ENCODE measurements at places on chromosomes 5 and 9. TPM values are rescaled to one million over a fixed set of nuclear protein-coding genes. Genes with fewer than 3 reads are reported as not detected.

ARID3C gene
- not detected for total RNA-seq

SLC46A2 gene
- not detected for total RNA-seq

MARCOL gene
- total RNA-seq: not detected

PDE8B gene
- 0.03 TPM for total RNA-seq

CCDC152 gene
- 6.6 TPM for total RNA-seq

ALDH7A1 gene
- total RNA-seq: 64.3 TPM

SLC34A1 gene
- not detected for total RNA-seq

SLC1A1 gene
- total RNA-seq: 11.6 TPM

ZDHHC11 gene
- 7.7 TPM for total RNA-seq

ANXA1 gene
- 4.7 TPM for total RNA-seq

BRINP1 gene
- total RNA-seq: 14.4 TPM

F2R gene
- total RNA-seq: 17.1 TPM

CYLC2 gene
- not detected for total RNA-seq

C9 gene
- total RNA-seq: not detected

SOX30 gene
- 0.04 TPM for total RNA-seq

LCN2 gene
- not detected for total RNA-seq

SMIM3 gene
- 3.0 TPM for total RNA-seq

PFN3 gene
- total RNA-seq: not detected

STK32A gene
- total RNA-seq: 0.78 TPM

GLRA1 gene
- not detected for total RNA-seq

FOXI1 gene
- 0.07 TPM for total RNA-seq

TRIO gene
- 49.3 TPM for total RNA-seq

TIGD6 gene
- total RNA-seq: 3.9 TPM

ZDHHC11B gene
- 0.07 TPM for total RNA-seq

AIF1L gene
- 97.2 TPM for total RNA-seq

OTULINL gene
- 3.3 TPM for total RNA-seq

PLPP7 gene
- 8.2 TPM for total RNA-seq

STING1 gene
- total RNA-seq: 0.21 TPM

IL4 gene
- not detected for total RNA-seq

FAM81B gene
- not detected for total RNA-seq

SLCO6A1 gene
- not detected for total RNA-seq

SAXO1 gene
- 0.21 TPM for total RNA-seq

TMEM171 gene
- total RNA-seq: 4.8 TPM

CCDC171 gene
- total RNA-seq: 1.1 TPM

SLIT3 gene
- 0.97 TPM for total RNA-seq

HK3 gene
- not detected for total RNA-seq

KCNV2 gene
- 1.4 TPM for total RNA-seq

CYSRT1 gene
- total RNA-seq: 0.83 TPM

SPINK4 gene
- not detected for total RNA-seq

SPINK6 gene
- not detected for total RNA-seq

BARX1 gene
- total RNA-seq: 79.7 TPM

SYK gene
- 2.7 TPM for total RNA-seq

RGP1 gene
- total RNA-seq: 16.4 TPM

IRX2 gene
- 74.9 TPM for total RNA-seq

MEGF10 gene
- 12.4 TPM for total RNA-seq

KIAA0825 gene
- 0.63 TPM for total RNA-seq

SLC36A3 gene
- not detected for total RNA-seq

KIF4B gene
- total RNA-seq: 0.03 TPM
